ENCODE measurements at places on chromosomes 12 and 14. TPM values are rescaled to one million over a fixed set of nuclear protein-coding genes. Genes with fewer than 3 reads are reported as not detected.

The NPFF gene
- not detected for total RNA-seq

The FGF23 gene
- not detected for total RNA-seq

The ZNF385A gene
- 21.7 TPM for total RNA-seq

The PMCH gene
- not detected for total RNA-seq

The PDZRN4 gene
- 0.05 TPM for total RNA-seq

The APOF gene
- not detected for total RNA-seq

The CLEC2B gene
- 1.6 TPM for total RNA-seq

The HNF1A gene
- total RNA-seq = 4.0 TPM

The ANO2 gene
- not detected for total RNA-seq

The SPTB gene
- total RNA-seq = 1.5 TPM

The SLC11A2 gene
- 20.0 TPM for total RNA-seq

The TMEM121 gene
- 8.0 TPM for total RNA-seq
